ENCODE measurements at places on chromosomes 5 and 9.

DNA sequence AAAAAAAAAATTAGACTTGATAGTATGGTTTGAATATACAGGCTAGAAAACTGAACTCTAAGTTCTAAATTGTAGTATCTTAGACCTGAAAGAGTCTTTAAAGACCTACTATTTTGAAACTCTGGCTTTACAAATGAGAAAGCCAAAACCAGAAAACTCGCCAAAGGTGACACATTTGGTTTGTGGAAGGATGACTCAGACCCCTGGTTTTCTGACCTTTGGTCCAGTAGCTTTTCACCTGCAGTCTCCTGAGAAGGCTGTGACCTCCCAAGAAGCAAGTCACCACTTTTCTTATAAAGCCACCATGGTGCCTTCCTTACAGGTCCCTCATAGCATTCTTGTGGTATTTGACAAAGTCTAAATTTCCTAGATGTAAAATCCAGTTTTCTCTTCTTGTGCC, 102.1 kb upstream of the CEP78 start:
- no peak for DNase-seq

DNA sequence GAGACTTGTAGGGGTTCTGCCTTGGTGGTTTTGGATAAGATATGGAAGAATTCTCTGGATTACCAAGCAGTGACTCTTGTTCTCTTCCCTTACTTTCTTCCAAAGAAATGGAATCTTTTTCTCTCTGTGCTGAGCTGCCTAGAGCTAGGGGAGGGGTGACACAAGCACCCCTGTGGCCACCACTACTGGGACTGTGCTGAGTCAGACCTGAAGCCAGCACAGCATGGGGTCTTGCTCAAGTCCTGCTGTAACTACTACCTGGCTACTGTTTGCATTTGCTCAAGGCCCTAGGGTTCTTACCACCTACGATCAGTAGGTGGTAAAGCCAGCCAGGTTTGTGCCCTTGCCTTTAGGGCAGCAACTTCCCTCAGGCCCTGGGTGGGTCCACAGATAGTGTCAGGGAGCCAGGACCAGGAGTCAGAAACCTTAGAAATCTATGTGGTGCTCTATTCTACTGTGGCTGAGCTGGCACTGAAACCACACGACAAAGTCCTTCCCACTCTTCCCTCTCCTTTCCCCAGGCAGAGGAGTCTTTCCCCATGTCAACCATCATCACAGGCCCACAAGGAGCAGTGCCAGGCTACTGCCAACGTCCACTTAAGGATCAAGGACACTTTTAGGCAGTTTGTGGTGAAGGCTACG, 53.8 kb downstream of the SREK1 start:
- no peak for DNase-seq

- no peak for DNase-seq
These were observed 67.6 kb downstream of the TLE4 start for GRCh38 chr9:79639354-79639753.

DNA sequence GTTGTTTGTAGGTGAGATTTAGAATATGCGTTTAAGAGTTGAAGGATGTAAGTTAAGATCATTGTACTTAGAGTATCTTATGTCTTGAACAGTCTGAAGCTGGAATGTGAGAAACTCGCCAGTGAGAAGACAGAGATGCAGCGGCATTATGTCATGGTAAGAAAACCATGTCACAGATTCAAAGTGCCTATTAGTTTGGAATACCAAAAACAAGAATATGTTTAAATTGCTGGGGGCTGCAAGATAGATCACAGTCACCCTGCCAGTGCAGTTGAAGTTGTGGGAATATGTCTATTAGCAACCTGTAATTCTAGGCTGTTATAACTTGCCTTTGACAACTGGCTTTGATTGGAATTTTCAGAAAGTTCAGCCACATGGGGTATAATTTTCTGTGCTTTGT, 3.0 kb downstream of the TLE4 start:
- peak; percentile 50 for DNase-seq

DNA sequence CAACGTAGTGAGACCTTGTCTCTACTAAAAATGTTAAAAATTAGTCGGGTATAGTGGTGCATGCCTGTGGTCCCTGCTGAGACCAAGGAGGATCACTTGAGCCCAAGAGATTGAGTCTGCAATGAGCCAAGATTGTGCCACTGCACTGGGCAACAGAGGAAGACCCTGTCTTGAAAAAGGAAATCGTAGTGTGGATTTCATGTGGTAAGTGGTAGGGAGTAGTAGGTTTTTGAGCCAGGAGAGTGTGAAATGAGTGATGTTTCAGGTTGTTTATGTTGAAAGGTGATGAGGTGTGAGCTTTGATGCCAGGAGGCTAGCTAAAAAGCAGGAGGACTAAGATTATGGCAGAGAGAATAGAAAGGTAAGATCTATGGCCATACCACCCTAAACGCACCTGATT, 5.9 kb downstream of the MATR3 start:
- DNase-seq, result no peak

DNA sequence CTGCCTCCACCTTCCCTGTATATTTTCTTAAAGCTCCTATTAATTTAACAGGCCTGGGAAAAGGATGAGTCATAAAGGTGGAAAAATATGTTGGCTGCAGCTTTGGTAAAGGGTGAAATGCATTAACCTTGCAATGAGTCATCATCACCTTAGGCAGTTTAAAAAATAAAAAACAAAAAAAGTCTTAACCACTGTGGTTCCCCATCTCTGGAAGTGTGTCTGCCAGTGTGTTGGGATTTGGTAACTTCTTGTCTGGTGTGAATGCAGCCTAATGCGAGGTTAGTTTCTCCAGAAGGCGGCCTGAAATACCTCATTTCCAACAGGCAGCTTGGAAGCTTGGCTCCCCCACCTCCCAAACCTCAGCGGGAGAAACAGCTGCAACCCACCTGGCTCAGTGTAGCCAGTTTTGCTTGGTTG, 265.3 kb upstream of the GAS1 start:
- DNase-seq, result no peak

DNA sequence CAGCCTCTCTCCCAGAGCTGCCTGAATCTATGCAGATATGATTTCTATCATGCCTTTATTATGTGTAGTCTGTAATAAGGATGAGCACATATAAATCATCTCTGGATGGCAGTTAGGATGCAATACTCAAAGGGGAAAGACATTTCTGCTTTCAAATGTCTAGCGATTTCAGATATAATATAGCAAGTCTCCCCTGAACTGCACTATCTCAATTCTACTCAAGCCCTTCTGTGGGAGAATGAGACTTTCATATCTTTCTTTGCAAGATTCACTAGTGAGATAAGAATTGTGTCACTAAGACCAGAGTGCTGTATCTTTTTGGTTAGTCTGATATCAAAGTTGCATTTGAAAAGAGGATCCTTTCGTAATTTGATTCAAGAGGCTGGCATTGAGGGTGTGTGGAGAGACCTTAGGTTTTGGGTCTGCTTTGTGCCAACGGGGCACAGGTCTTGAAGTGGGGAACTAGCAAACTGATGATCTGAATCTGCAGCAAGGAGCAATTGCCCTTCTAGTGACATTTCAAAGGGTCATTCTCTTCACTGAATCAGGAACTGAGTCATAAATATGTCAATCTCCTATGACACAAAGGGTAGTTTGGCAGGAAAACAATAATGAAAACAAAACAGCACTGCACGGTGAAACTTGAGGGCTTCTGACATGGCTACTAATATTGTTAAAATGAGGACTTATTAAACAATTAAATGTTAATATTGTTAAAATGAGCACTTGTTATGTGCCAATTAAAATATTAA, 305.5 kb upstream of the CLINT1 start:
- no peak for DNase-seq

DNA sequence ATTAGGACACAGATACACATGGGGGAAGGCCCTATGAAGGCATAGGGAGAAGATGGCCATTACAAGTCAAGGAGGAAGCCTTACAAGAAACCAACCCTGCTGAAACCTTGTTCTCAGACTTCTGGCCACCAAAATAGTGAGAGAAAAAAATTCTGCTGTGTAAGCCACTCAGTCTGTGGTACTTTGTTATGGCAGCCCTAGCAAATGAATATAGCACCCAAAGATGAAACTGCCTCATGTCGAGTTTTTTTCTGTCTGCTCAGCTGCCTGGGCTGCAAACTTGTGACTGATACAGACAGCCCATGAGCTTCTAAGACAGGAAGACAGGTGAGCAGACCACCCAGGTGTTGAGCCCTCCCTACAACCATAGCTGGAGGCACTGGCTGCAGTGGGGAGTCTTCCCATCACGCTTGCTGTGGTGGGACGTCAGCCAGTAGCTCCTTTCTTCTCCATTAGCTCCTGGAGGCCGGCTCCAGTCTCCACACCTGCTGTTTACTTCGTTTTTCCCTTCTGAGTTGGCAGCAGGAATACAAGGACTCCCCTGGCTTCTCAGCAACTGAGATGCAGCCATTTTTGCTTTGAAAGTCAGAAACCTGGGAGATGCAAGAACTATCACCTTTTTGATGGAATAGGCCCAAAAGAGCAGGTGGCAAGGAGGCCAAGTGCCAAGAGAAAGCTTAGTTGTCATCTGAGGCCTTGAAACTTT, 164.9 kb downstream of the SEMA6A start:
- DNase-seq, result no peak

DNA sequence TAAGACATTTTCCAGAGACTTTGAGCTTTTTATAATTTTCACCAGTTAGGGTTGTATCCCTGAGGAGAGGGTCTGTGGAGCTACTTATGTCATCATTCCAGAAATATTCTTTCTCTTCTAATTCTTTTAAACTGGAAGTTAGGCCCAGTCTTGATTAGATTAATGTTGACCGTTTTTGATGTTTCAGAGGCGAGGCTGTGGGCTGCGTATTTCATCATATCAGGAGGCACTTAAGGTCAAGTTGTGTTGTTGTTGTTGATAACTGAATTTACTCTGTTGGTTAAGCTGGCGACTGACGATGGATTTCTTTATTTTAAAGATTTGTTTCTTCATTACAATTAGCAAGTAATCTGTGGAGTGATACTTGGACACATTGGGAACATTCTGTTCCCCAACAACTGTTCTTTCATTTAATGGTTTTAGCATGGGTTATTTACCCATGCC, 20.1 kb downstream of the IPO11 start:
- no peak for DNase-seq

- no peak for DNase-seq
These were observed 20.4 kb downstream of the UHRF2 start for GRCh38 chr9:6433410-6433809.

GRCh38 chr9:74334271-74334670, 162.9 kb upstream of the RORB start:
- DNase-seq, result no peak

DNA sequence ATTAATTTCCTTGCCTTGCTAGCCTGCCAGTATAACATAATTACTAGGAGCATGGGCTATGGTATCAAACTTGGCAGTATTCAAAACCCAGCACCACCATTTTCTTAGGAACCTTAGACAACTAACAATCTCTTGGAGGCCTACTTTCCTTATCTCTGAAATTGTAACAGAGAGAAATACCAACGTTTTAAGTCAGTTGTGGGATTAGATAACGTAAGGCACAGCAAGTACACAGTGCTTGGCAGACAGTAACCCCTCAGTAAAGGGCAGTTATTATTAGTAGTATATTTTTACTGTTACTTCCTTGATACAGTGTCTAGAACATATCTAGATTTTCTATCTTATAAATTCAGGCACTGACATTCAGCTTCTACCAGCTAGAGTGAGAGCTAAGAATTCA, 309.6 kb downstream of the ACTL7B start:
- DNase-seq, result no peak

DNA sequence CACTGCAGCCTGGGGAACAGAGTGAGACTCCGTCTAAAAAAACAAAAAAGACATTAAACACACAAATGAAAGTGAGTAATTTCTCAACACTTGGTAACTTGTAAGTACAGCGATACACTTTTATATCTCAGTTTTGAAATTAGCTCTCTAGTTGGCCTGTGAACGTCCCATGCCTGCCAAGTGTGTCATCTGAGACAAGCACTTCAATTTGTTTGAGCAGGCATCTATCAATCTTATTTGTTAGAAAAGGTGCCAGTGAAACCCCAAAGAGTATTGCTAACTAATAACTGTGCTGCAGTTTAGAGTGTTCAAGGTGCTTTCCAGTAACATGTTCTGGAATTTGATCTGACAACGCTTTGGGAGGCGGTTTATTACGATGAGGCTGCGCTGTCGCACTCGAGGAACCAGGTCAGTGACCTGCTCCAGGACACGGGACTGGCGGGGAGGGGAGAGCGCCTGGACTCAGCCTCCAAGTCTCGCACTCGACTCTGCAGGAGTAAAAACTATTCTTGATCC, 1.1 kb upstream of the SPIN1 start:
- no peak for DNase-seq

- DNase-seq, result no peak
These were observed 82.2 kb downstream of the PRDM6 start for GRCh38 chr5:123171259-123171658.

GRCh38 chr5:96243203-96243602, 189.8 kb downstream of the PCSK1 start:
- DNase-seq, result no peak

GRCh38 chr9:12631866-12632265, 61.3 kb upstream of the TYRP1 start:
- DNase-seq, result no peak

GRCh38 chr9:13480693-13481092, 201.2 kb upstream of the MPDZ start:
- DNase-seq, result no peak

GRCh38 chr9:120532475-120532874, 47.5 kb downstream of the CDK5RAP2 start:
- DNase-seq, result no peak

GRCh38 chr5:56191656-56192055, 41.5 kb downstream of the ANKRD55 start:
- no peak for DNase-seq

DNA sequence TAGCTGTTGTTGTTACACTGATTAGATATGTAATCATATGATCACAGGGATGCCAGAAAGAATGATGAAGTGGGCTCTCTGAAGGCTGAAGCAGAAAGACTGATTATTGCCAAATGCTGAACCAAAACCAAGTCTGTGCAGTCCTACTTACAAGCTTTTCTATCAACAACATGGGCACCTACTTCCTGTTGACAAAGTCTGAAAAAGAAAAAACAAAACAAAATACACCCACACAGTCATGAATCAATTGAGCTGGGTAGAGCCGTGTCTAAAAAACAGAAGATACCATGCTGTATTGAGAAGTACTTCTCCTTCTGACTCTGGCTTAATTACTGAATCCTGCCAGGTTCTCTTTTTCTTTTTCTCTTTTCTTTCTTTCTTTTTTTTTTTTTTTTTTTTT, 363.4 kb downstream of the RAB3C start:
- no peak for DNase-seq

GRCh38 chr5:135974021-135974600, 19.3 kb upstream of the LECT2 start:
- no peak for DNase-seq

DNA sequence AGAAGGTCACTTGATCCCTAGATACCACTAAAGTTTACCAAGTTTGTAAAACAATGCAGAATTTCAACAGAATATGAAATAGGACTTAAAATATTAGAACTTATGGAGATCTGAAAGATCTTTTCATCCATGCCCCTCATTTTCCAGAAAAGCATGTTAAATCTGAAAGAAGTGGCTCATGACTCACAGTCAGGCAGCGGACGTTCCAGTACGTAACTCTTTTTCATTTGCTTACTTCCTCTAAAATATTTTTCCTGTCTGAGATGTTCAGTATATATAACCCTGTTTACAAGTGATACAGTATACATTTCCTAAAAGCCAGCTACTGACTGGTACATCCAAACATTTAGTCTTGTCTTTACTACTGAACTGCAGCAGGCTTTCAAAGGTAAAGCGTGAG, 22.3 kb downstream of the FBXW2 start:
- no peak for DNase-seq

GRCh38 chr5:33641744-33642505, 201.2 kb downstream of the TARS1 start:
- no peak for DNase-seq

- no peak for DNase-seq
These were observed 154.5 kb downstream of the DROSHA start for GRCh38 chr5:31377274-31377946.

- no peak for DNase-seq
These were observed 80.4 kb upstream of the OSMR start for GRCh38 chr5:38765399-38765861.

Measured in Karpas-422 (cell line).